Posterior vena cava (tissue), 2 donors: ENCODE measurements at places on chromosomes 12 and 14.
A peak's percentile ranks its signal among the peaks of the same experiment; 100 is the strongest.

DNA sequence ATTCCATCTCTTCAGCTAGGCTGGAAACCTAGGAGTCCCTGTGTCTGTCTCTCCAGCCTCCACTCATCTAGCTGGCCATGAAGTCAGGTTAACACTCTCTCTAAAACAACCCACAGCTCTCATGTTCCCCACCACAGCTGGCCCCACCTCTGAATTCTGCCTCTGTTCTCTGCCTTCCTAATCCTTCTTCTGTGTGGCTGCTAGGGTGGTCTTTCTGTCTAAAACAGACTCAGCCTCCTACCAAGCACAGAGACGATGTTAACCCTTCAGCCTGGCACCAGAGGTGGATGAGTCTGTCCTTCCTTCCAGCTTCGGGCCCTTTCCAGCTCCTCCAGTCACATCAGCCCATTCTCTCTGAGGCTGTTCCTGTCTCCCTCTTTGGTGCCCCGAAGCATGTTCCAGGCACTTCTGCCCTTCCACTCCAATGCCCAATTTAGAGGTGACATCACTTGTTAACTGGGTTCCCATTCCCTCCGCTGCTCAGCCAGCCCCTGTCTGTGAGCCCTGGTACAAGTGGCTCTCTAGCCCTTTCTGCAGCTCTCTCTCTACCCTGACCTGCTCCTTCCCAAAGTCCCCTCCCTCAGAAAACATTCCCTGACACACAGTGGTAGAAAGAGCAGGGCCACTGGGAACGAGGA lies 9.1 kb downstream of the FIGNL2 start:
- DNase-seq, result no peak

- DNase-seq, result no peak
Measured at GRCh38 chr14:29339494-29340172, 573.0 kb downstream of the FOXG1 start.

DNA sequence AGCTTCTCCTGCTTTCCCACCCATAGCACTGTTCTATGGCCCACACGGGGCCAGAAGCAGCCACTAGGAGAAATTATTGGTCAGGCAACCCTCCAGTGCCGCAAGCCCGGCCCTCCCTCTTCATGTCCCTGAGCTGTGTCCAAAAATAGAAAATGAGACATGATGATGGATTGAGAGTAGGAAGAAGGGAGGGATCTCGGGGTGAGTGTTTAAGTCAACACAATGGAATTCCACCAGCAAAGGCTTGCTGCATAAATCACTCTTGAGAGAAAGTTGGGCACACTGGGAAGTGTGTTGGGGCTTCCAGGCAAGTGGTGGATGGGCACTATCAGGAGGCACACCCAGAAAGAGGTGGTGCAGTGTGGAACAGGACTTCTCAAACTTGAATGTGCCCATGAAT lies 94.2 kb downstream of the LLPH start:
- no peak for DNase-seq

DNA sequence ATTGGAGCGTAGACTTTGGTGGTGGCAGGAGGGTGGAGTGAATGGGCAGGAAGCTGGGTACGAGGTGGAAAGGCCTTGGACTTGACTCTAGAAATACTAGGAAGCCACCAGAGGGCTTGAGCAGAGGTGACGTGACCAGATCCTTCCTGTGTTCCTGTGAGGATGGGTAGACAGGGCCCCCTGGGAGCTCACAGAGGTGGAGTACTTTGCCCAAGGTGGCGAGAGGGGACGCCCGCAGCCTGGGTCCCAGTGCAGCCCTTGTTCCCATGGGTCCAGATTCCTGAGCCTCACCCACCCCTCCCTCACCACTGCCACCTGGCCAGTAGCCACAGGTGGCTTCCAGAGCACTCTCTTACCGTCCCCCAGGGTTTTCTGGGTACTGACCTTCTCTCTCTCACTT lies 89.8 kb downstream of the KIF26A start:
- peak; percentile 69 for DNase-seq

DNA sequence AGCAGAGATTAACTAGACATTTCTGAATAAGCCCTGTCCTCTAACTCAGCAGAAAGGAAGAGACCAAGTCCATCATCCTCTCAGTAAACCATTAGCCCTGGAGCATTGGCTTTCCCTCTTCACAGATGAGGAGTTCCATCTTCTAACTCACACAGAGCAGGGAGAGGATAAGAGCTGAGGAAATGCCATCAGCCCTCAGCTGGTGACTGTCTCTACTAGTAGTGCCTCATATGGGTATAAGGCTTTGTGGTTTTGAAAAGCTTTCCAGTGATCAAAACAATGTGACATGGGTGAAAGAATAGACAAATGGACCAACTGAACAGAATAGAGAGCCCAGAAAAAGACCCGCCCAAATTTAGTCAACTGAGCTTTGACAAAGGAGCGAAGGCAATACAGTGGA lies 197.2 kb upstream of the NUDT4 start:
- no peak for DNase-seq

- no peak for DNase-seq
Measured at GRCh38 chr14:103225062-103225461, 101.8 kb downstream of the TNFAIP2 start.

DNA sequence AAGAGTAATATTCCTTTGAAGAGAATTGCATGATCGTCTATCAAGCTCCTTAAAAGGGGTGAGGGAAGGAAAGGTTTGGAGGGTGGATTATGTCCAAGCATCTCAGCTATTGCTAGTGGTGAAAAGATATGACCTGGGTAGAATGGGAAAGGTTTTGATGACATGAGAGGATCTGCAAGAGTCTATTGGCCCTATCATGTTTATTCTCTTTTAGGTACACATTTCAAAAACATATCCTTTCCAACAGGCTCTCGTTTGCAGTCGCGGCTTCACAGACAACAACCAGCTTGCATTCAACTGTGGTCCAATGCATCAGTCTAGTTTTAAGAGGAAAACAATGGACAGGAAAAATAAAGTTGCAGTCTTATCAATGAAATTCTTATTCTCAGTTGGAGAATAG lies 17.1 kb downstream of the FOXG1 start:
- no peak for DNase-seq

DNA sequence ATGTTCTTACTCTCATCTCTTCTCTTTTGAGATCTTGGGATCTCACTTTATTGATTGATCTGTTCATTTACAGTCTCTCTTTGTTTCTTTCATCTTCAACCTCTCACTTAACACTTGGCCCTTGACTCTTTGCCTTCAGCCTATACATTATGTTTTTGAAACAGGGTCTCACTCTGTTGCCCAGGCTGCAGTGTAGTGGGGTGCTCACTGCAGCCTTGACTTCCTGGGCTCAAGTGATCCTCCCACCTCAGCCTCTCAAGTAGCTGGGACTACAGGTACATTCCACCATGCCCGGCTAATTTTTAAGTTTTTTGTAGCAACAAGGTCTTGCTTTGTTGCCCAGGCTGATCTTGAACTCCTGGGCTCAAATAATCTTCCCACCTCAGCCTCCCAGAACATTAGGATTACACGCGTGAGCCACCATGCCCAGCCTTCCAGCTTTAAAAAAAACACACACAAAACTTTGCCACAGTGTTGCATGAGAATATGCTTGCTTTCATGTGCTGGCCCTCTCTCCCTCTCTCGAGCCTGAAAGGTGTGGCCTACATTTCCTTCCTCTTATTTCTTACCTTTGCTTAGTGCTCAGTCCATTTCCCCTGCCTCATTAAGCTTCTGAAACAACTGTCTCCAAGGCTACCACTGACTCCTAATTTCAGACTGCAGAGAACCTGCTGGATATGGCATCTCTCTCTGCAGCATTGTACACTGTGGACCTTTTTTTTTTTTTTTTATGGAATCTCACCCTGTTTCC lies 9.9 kb downstream of the DIP2B start:
- no peak for DNase-seq

DNA sequence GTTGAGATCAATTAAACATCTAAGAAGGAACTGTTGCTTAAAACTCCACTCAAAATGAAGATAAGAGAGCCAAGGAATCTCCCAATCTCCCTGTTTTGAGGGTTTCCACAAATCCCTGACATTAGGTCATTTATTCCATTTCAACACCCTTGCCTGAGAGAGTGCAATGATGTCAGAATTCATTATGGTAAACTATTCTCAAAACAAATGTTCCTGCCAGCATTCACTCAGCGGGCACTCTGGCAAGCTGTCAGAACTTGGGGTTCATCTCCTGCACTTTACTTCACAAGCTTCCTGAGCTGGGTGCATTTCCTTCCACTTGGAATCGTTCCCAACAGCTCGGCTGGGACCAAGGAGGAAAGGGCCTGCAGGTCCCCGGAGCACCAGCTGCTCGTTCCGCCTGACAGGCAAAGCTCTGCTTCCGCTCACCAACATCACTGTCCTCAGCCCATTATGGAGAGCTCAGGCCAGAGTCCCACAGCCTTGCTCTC lies 117.8 kb downstream of the TTC7B start:
- no peak for DNase-seq

DNA sequence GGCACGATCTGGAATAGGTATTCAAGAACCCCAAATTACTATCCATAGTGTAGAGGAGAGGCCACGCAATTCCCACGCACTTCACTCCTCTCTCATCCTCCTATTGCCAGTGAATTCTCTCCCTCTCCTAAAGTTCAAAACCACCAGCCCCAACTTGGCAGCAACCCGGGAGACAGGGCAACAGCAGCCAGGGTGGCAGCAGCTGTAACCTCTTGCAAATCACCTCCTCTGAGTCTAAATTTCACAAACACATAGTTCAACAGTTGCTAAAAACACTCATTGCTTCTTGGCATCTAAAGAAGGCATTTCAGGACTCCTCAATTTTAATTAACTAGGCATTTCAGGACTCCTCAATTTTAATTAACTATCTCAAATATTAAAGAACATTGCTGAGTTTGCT lies 37.7 kb upstream of the MANSC4 start:
- no peak for DNase-seq

DNA sequence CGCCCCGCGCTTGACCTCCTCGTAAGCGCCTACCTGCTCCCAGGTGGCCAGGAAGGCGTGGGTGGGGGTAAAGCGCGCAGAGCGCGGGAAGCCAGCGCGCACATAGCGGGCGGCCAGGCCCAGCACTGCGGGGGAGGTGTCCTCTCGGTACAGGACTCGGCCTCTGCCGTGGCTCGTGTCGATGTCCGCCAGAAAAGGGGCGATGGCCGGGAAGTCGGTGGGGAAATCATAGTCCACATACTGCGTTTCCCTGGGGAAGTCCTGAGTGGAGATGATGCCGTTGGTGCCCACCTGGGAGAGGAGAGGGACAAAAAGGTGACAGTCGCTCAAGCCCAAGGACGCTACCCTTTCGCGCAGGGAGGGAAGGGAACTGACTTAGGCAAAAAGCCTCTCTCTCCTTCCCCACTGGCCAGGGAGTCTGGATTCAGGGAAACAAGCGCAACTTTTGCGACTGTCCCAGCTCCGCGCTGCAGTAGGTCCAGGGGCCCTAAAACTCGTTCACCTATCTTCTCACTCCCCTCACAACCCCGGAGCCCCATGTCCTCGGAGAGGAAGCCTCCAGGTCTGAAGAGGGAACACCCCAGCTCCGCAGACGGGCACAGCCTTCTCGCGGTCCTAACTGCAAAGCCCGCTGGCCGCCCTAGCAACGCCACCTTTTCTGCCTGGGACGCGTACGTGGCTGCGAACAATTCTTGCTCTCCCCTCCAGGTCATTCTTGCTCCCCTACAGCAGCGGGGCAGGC lies 815 bp downstream of the NID2 start:
- DNase-seq, result no peak

- DNase-seq, result no peak
Measured at GRCh38 chr12:123494124-123494851, 36.3 kb downstream of the SNRNP35 start.

GRCh38 chr14:63388766-63389431 lies 70.2 kb upstream of the GPHB5 start:
- peak; percentile 87 for DNase-seq

DNA sequence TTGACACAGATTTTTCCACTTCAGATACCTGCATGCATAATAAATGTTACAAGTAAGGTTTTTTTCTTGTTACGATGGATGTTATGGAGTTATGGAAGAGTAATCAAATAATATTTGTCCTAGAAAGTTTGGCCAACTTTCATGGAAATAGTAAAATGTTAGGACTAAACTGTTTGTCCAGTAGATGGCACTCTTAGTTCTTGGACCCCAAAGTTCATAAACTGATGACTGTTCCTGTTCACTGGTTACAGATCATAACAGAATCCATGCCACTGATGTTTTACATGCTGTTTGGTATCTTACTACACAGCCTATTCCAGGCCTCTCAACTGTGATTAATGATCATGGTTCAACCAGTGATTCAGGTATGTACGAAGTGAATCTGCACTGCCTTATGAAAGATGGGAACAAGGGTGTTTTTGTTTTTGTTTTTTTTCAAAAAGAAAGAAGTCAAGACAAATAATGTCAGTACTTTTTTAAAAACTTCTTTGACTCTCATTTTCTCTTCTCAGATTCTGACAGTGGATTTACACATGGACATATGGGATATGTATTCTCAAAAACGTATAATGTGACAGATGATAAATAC lies 48.8 kb upstream of the SLCO1C1 start:
- DNase-seq, result no peak

DNA sequence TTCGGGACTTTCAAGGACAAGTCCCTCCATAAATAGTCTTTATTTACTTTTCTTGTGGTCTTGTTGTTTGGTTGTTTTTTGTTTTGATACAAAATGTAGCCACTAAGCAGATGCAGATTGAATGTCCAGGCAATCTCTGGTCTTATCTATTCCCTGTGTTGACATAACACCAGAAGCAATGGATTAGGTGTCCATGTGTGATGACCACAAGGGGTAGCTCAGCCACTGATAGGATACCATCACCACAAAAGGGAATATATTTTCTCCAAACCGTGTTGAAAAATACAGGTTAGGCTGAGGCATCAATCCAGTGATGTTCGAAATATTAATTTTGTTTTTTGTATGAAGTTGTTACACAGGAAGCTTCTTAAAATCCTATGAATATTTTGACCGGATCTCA lies 196.3 kb downstream of the EPS8 start:
- DNase-seq, result no peak
